Panc1 (cell line): ENCODE measurements at places on chromosomes 4 and X.

DNA sequence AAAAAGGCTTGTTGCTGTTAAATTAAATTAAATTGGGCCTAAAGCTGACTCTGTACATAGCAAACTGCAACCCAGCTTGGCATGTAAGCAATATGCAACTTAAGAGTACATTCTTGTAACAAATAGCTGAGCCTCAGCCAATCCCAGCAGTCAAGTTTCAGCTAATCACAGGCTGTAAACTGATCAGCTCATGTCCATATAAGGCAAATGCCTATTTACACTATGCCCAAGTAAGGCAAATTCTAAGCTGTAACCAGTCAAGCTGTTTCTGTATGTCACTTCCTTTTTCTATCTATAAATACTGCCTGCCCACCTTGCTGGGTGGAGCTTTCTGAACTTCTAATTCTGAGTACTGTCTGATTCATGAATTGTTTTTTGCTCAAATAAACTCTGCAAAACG is 429.1 kb upstream of the FTHL17 start:
- H3K4me3 ChIP-seq: no peak overlapping the region
- H3K4me1 ChIP-seq: no peaks in the 10 kb centered on the region
- no peaks in the 10 kb centered on the region for H3K36me3 ChIP-seq
- H3K27ac ChIP-seq: no peak overlapping the region

- no peaks in the 10 kb centered on the region for H3K36me3 ChIP-seq
- H3K27ac ChIP-seq: no peak overlapping the region
- DNase-seq: no peak
These were observed 113.2 kb downstream of the ENOX2 start for GRCh38 chrX:130789793-130790192.

- H3K36me3 ChIP-seq: peaks cover 5% of the 10 kb centered on the region
- no peaks in the 10 kb centered on the region for H3K4me1 ChIP-seq
- no peak overlapping the region for H3K4me3 ChIP-seq
- H3K27me3 ChIP-seq: no peaks in the 10 kb centered on the region
- no peak overlapping the region for H3K27ac ChIP-seq
These were observed 110.9 kb downstream of the HDAC8 start for GRCh38 chrX:72461766-72462165.

DNA sequence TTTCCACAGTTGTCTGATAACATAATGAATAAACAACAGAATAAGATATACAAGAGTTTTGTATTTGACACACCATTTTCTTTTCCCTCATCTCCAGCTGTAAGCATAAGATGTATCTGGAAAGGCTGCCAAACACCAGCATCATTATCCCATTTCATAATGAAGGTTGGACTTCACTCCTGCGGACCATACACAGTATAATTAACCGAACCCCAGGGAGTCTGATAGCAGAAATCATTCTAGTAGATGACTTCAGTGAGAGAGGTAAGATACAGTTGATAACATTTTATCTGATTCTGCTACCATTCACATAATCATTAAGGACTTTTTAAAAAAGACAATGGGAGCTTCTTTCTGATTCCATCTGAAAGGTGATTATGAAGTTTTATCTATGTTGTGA is 535.2 kb downstream of the GALNTL6 start:
- H3K36me3 ChIP-seq: no peaks in the 10 kb centered on the region
- no peak overlapping the region for H3K4me3 ChIP-seq
- H3K27me3 ChIP-seq: no peaks in the 10 kb centered on the region
- DNase-seq: no peak
- H3K27ac ChIP-seq: no peak overlapping the region

GRCh38 chr4:28241021-28241420 is 1380.4 kb downstream of the STIM2 start:
- no peak overlapping the region for H3K27ac ChIP-seq
- no peak overlapping the region for H3K4me3 ChIP-seq
- H3K36me3 ChIP-seq: no peaks in the 10 kb centered on the region
- no peaks in the 10 kb centered on the region for H3K4me1 ChIP-seq

- no peaks in the 10 kb centered on the region for H3K4me1 ChIP-seq
- no peak overlapping the region for H3K27ac ChIP-seq
- no peak overlapping the region for H3K4me3 ChIP-seq
- H3K27me3 ChIP-seq: no peaks in the 10 kb centered on the region
- no peak for DNase-seq
- H3K36me3 ChIP-seq: no peaks in the 10 kb centered on the region
These were observed 291.7 kb upstream of the EMCN start for GRCh38 chr4:100809506-100809905.

DNA sequence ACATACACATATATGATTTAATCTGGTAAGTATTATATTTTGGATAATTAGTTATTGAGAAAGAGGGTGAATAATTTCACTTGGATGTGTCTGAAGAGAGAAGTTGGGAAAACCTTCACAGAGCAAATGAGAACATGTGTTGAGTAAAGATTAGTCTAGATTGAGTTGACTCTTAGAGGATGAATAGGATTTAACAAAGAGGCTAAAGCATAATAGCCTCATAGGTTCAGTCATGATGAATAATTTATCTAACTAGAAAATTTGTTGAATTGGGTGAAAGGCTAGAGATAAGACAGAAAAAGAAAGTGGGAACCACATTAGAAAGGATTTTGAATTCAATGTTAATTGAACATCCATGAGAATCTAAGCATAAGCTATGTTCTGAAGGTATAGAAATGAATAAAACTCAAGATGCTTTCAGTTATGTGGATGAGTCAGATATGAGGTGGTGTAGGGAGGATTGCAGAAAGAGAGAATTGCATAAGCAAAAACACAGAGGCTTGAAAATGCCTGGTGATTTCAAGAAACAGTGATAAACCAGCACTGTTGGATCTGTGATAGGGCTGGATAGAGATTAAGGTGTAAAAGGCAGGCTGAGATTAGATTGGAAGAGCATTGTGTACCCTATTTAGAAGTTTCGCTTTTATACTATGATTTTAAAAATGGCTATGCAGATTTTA is 207.6 kb upstream of the NR3C2 start:
- no peaks in the 10 kb centered on the region for H3K4me1 ChIP-seq
- DNase-seq: no peak
- H3K4me3 ChIP-seq: no peak overlapping the region
- no peak overlapping the region for H3K27ac ChIP-seq
- H3K36me3 ChIP-seq: no peaks in the 10 kb centered on the region

DNA sequence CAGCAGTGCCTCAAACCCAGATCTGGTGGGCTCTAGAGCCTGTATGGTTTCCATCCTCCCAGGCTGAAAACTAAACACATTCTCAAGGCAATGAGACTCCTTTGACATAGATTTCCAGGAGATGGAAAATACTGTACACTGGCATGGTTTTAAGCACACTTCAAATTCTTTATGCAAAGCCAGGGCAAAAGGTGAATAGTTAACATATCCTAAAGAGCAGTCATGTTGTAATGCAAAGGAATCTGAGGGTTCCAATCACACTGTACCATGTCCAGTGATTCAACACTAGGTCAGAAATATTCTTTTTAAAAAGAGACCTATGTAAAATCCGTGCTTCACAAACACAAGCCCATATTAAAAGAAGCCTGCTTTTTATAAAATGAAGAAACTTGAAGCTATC is 195.3 kb downstream of the QDPR start:
- no peak overlapping the region for H3K4me3 ChIP-seq
- no peak for DNase-seq
- no peak overlapping the region for H3K27ac ChIP-seq
- no peaks in the 10 kb centered on the region for H3K27me3 ChIP-seq
- no peaks in the 10 kb centered on the region for H3K4me1 ChIP-seq
- H3K36me3 ChIP-seq: no peaks in the 10 kb centered on the region
